NCI-H1417 (cell line): ENCODE measurements at places on chromosomes 2 and 18.

DNA sequence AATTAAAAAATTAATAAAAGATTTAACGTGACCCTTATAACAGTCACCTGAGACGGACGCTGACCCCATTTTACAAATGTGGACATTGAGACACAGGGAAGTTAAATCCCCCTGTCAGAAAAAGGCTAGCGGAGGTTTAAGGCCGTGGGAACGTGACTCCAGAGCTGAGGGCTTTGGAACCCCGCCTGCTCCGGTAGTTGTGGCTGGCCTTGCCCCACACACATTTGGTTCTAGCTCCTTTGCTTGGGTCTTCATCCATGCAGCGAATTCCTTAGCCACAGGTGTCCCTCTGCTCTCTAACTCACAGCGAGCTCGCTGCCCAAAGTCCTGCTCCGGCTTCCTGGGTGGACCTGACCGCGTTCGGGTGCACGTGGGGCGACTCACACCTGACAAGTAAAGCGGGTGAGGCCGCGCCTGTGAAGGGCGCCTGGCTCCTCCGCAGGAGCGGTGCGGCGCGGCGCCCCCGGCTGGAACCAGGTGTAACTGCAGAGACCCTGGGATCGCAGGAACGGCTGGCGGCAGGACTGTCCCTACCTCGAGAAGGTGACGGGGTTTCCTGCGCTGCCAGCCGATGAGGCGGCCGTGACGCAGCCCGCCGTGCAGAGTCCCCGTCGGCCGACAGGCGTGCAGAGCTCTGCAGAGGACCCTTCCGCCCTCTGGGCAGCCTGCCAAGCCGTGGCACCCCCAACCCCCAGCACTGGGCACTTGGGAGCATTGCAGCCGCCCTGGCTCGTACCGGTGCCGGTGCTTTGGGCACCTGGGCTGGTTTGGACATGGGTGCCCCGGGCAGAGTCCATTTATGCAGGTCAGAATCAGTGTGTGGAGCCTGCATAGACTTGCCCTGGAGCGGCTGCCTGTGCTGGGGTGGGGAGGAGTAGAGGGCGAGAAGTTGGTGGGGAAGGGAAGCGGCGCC, 2.4 kb upstream of the PROC start:
- DNase-seq = peak; percentile 34

DNA sequence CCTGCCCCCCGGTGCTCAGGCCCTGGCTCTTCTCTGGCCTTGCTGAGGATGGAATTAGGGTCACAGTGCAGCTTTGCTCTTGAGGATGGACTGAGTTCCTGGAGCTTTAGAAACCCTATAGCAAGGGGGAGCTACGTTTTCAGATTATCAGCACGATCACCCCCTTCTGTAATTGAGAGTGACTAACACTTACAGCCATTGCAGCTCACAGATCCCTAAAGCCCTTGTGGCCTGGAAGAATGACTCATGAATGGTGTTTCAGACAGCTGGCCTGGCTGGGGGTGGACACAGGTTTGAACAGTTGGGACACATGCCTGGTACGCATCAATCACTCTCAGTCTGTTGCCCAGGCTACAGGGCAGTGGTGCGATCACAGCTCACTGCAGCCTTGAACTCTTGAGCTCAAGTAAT, 79.7 kb upstream of the IGFBP5 start:
- no peak for DNase-seq

DNA sequence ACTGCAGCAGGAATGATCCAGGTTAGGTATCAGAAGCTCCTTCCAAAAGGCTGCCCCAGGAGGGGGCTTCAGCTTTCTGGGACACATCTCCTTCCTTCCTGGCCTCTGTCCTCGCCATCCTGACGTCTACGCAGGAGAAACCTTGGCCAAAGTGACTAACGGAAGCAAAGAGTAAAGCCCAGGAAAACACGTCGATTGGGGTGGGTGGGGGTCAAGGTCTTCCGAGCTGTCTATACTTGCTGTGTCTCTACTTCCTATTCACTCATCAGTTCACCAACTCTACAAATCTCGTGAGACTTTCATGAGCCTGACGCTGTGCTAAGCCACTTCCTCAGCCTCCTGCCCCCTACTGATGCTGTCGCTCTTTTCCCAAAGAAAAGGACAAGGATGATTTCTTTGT, 212.6 kb downstream of the TNS1 start:
- DNase-seq = no peak

DNA sequence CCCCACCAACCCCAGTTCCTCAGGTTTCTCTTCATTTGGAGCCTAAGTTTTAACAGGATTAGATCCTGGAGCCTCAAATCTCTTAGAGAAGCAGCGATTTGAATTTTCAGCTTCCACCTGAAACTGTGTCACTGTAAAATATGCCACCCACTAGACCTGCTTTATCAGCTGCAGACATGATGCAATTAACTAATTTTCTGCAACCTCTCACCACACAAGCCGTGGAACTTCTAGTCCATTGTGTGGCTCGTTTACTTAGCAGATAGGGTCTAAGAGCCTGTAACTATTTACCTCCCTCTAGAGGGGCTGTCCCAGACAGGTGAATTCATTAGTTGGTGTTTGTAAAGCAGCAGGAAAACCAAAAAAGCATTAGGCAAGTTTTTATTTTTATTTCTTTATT, 31.6 kb upstream of the FZD5 start:
- DNase-seq = peak; percentile 78

- DNase-seq = peak; percentile 24
These were observed 40.6 kb downstream of the SPC25 start for GRCh38 chr2:168849610-168850009.
